ENCODE measurements at places on chromosomes 5 and 9. TPM values are rescaled to one million over a fixed set of nuclear protein-coding genes. Genes with fewer than 3 reads are reported as not detected.

GRCh38 chr5:167982-168660 lies 23.2 kb upstream of the LRRC14B start:
- peak; percentile 40 for DNase-seq

DNA sequence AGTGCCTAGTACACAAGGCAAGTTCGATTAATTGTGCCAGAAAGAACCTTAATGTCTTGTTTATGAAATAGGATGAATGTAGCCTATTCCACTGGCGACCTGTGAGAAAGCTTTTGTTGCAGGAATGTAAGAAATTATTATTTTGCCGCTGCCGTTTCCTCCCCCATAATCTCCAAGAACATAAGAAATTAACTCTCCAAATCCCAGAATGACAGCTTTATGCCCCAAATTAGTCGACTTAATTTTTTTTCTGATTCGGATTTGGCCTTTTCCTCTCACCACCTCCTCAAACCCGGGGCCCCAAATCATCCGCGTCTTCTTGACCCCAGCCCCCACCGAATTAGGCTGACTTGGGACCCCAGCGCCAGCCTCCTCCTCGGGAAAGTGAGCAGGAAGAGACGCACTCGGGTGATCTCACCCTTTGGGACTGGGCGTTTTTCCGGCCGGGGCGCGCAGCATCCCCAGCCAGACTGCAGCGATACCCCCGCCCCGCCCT lies 682 bp upstream of the SPTAN1 start:
- DNase-seq, result no peak

- DNase-seq, result no peak
These were observed 433.2 kb downstream of the MAT2B start for GRCh38 chr5:163938595-163938994.

GRCh38 chr9:2655411-2655901 lies 33.9 kb downstream of the VLDLR start:
- DNase-seq, result peak; percentile 56

DNA sequence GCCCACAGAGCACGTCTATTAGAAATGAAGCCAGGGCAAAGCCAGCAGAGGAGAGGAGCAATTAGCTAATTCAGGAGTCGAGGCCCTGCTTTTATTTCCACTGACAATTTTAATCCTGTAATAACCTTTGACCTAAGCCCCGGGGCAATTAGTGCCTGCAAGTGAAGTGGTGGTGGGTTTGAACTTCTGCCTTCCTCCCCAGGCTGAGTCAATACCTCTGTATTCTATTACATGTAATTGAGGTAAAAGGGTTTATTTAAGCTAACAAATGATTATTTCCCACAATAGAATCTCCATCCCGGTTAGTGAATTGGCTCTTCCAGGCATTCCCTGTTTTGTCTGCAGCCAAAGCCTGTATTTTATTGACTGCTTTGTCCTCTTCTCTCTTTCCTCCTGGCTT lies 49.9 kb downstream of the FGF18 start:
- no peak for DNase-seq

DNA sequence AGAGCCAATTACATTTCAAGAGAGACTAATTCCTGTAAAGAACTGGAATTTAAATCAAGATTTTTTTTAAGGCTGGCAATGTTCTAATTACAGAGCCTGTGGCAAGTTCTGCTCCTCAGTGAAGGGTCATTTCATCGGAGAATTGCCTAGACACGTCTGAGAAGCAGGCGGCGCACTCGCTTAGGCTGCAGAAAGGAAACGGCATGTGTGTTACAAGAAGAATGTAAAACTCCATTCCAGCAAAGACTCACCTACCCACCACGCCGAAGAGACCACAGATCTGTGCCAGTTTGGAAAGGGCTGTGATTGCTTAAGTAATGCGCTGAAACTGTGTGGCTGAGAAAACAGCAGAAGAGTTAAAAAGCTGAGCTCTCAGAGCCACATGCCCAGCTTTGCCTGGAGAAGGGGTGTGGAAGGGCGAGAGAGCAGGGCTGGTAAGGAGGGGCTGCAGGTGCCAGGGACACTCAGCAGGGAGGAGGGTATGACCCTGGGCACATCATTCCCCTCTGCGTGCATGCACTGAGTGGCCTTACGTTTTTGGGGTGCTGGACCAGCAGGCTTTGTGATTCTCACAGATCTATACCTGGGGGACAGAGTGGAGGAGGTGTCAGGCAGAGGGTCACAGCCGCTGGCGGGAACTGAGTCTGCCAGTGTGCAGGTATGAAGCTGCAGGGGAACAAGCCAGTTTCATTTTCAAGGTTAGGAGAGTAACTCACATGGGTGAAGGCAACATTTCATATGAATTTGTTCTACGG lies 17.8 kb upstream of the SLC25A51 start:
- DNase-seq, result no peak

- DNase-seq, result no peak
These were observed 5.1 kb downstream of the SPAAR start for GRCh38 chr9:35914301-35914807.

DNA sequence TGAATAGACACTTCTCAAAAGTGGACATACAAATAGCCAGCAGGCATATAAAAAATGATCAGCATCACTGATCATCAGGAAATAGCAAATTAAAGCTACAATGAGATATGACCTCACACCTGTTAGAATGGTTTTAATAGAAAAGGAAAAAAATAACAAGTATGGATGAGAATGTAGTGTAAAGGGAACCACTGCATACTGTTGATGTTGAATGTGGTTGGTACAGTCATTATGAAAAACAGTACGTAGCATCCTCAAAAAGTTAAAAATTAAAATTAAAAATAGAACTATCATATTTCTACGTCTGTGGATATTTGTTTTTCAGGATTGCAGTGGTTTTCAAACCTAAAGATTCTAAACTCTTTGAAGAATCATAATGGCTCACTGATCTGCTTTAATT lies 215.1 kb upstream of the NREP start:
- DNase-seq, result no peak

GRCh38 chr5:150440948-150441812 lies 8.4 kb downstream of the RPS14 start:
- no peak for DNase-seq

DNA sequence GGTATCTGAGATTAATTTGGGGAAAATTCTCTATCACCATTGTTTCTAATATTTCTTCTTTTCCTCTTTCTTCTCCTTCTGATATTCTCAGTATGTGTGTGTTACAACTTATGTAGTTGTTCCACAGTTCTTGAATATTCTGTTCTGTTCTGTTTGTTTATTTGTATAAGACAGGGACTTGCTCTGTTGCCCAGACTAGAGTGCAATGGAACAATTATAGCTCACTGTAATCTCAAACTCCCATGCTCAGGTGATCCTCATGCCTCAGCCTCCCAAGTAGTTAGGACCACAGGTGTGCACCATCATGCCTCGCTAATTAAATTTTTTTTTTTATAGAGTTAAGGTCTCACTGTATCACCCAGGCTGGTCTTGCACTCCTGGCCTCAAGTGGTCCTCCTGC lies 145.8 kb upstream of the TUT7 start:
- no peak for DNase-seq

DNA sequence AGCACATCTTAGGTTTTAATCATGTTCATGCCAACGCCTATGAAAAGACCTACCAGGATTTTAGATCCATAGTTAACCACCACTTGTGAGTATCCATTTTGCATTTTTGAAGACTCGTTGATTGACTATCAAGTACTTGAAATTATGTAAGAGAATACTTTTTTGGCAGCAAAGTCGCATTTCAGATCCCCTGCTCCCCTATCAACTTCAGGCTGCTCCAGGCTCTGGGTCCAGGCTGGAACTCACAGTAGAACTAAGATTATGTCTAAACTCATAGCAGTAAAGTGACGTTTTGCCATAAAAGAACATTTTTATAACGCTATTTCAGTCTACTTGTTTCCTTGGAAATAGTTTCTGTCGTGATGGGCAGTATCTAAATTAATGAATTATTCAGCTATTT lies 267.7 kb downstream of the FANCC start:
- DNase-seq, result no peak

- DNase-seq, result no peak
These were observed 34.7 kb downstream of the GABRP start for GRCh38 chr5:170818232-170818631.

- no peak for DNase-seq
These were observed 74.6 kb downstream of the RETREG1 start for GRCh38 chr5:16542236-16542635.

- no peak for DNase-seq
These were observed 218.5 kb downstream of the COMMD10 start for GRCh38 chr5:116303340-116303739.

GRCh38 chr5:170427672-170428236 lies 38.6 kb upstream of the KCNMB1 start:
- DNase-seq, result no peak

DNA sequence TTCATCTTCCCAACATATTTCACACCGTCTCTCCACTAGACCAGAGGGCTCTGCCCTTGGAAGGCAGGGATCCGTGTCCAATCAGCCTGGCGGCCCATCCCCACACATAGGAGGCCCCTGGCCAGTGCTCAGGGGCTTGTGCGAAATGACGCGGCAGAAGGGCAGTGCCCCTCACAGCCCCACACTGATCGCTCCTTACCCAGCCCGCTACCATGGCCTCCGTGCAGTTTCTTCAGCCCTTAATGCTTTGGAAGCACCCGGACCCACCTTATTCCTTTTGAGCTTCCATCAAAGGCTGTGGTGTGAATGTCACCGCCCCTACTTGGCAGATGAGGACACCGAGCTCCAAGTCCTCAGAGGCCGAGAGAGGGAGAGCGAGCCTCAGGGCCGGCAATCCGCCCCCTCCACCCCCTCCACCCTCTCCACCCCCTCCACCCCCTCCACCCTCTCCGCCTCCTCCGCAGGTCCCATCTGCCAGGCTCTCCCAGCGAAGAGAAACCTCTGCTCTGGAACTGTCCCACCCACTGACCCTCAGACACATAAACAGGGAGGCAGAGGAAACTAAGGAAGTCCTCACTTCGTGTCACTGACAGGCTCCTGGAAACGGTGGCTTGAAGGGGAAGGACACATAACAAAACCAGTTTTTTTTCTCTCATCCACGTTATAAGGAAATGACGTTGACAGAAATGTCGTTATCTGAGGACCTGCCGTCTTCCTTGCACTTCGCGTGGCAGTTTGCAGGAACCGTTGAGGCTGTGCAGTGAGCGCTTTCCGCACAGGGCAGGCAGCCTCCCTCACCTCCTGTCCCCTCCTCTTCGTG lies 13.9 kb downstream of the QSOX2 start:
- no peak for DNase-seq

- peak; percentile 63 for DNase-seq
These were observed 90.9 kb downstream of the ITGA1 start for GRCh38 chr5:52878656-52879055.

DNA sequence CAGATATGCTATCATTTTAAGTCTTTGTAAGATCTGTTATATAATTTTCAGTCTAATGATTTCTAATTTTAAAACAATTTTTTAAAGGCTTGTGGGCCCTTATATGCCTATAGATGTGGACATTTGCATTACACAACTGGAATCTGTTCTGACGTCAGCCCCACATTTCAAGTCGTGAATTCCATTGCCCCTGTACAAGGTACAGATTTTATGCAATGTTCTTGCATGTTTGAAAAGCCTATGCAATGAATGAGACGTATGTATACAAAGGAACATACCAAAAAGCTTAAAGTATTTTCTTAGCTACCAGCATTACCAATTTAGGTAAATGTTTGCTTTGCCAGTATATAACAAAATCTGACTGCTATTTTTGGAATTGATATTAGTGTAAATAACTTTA lies 77.2 kb downstream of the ITGA1 start:
- DNase-seq, result no peak

DNA sequence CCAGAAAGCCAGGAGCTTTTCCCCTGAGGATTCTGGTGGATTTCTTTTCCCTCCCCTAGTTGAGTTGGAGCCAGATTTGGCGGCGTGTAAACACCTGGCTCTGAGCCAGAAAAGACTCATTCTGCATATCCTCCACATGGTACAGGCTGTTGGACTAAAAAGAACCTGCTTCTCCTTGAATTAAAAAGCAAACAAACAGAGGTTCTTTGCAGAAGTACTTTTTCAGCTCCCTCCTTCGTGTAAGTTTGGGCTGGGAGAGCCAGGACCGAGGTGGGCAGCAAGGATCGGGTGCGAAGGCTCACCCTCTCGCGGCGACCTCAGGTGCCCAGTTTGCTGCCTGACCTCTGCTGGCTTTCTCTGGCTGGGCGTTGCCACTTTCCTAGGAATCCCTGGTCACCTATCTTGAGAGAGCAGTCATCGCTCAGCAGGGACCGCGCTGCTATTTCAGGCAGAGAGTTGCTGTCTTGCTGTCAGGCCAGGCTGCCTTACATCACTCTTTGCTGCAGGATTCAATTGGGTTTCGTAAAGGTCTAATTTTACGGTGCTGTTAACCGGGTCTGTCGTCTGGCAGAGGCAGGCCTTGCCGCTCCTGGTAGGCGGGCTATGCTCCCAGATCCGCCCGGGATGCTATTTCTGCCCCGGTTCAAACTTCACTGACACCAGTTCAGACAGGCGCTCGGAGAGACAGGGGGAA lies 3.2 kb downstream of the PAPPA start:
- DNase-seq, result no peak

Gene COL27A1
- 8.5 TPM for total RNA-seq

Gene GAS1
- 1.7 TPM for total RNA-seq

Gene CD274
- 16.1 TPM for total RNA-seq

Gene GADD45G
- total RNA-seq, result not detected

Gene LMX1B
- 0.52 TPM for total RNA-seq

Gene C1QTNF2
- total RNA-seq, result 0.22 TPM

Gene MCTP1
- 18.0 TPM for total RNA-seq

Gene C1QTNF3
- total RNA-seq, result 0.36 TPM

Gene RNF130
- 36.6 TPM for total RNA-seq
